ENCODE measurements at places on chromosomes 4 and X. TPM values are rescaled to one million over a fixed set of nuclear protein-coding genes. Genes with fewer than 3 reads are reported as not detected.
A peak's percentile ranks its signal among the peaks of the same experiment; 100 is the strongest.

The PDCL2 gene
- total RNA-seq = not detected

DNA sequence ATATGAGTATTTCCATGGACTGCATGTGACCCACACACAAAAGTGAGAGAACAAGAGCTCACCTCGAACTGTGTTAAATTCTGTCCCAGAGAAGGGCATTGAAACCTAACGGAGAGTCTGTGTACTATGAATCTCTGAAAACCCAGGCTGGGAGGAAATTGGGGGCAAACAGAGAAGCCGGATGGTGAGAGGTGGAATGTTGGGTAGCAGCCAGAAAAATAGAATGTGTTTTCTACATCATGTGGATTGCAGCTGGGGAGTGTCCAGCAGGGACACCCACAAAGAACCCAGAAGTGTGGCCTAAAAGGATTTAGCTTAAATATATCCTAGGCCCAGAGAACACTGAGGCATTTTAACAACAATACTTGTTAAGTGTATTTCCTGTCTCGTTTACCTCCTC is 38.6 kb downstream of the MND1 start:
- no peak for DNase-seq

- DNase-seq = no peak
Observed at GRCh38 chr4:188113156-188113555, 3.8 kb upstream of the TRIML2 start.

GRCh38 chr4:57061395-57061794 is 48.8 kb downstream of the IGFBP7 start:
- DNase-seq = no peak

The HELT gene
- not detected for total RNA-seq

- peak; percentile 84 for DNase-seq
Observed at GRCh38 chrX:115560978-115561604, at the start of gene PLS3. Gene PLS3, plus strand, starts transcription at chrX:115561174. Its CDS starts 49,077 bp downstream, at chrX:115610251.

All from pancreas (tissue), 10 donors.